ENCODE measurements at places on chromosomes 16 and 17.

DNA sequence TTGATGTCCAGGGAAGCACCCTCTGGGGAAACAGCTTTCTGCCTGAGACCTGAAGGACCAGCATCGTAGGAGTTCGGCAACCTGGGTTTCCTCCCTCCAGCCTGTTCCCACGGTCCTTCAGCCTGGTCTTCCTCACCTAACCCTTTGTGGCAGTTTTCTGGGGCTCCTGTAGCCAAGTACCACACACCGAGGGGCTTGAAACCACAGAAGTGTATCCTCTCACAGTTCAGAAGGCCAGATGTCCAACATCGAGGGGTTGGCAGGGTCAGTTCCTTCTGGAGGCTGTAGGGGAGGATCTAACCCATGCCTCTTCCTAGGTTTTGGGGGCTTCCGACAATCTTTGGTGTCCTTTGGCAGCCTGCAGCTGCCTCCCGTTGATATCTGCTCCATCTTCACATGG, 381.0 kb upstream of the TNRC6C start:
- no peak for DNase-seq

DNA sequence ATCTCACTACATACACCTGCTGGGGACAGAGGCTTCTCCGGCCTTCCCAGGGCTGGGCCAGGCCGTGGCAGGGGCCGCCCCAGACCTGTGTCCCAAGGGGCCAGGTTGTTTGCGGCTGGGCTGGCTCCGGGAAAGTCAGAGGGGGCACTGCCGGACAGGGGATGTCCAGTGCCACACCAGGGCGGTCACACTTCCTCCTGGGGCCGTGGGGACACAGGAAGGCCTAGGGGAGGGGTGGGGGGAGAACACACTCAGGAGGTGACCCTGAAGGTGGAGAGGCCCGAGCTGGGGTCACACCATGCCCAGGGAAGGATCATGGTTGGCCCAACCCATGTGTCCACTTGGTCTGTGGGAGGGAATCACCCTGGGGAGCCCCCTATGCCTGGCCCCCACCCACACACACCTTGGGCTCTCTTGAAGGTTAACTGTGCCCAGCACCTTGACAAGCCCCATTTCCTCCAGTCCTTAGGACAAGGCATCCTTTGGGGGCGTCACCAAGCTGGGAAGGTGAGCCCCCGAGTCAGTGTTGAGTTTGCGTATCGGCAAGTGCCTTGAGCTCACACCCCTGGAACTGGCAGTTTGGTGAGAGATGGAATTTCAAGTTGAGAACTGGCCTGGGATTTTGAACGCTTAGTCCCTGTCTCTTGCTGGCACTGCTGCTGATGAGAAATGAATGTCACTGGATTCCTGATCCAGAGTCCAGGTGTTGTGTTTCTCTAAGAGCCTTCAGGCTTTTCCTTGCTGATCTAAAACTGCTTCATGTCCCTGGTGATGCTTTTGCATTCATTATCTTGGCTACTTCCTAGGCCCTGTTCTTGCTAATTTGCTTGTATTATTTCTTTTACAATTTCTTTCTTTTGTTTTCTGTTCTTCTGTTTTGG, 7.7 kb upstream of the ACTG1 start:
- no peak for DNase-seq

GRCh38 chr16:22190081-22190775, 15.8 kb upstream of the EEF2K start:
- DNase-seq = peak; percentile 100

DNA sequence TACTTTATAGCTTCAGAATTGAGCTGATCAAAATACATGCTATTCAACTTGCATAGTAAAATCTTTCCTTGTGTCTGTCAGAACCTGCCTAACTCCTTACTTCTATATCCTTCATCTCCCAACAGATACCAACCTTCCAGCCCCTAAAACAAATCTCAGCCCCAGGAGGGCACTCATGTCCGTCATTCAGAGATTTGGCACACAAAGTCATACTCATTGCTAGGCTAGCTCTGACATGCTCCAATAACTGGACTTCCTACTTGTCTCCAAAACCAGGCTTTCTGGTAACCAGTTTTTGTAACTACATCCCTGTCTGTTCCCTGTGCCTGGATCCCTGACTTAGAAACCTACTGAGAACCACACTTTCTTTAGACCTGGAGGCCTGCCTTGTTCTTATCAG, 37.5 kb upstream of the DHX40 start:
- DNase-seq = no peak

GRCh38 chr17:42571435-42572225, 4.7 kb downstream of the MLX start:
- no peak for DNase-seq

- DNase-seq = no peak
These were observed 22.4 kb upstream of the PRM1 start for GRCh38 chr16:11303405-11304138.

GRCh38 chr16:28882551-28883160, 4.4 kb downstream of the ATP2A1 start:
- DNase-seq = no peak

- no peak for DNase-seq
These were observed 2.6 kb upstream of the HOXB5 start for GRCh38 chr17:48596000-48596734.

GRCh38 chr17:9940841-9941240, 35.8 kb upstream of the RCVRN start:
- no peak for DNase-seq

GRCh38 chr17:82300228-82300627, 17.2 kb downstream of the CD7 start:
- DNase-seq = no peak

DNA sequence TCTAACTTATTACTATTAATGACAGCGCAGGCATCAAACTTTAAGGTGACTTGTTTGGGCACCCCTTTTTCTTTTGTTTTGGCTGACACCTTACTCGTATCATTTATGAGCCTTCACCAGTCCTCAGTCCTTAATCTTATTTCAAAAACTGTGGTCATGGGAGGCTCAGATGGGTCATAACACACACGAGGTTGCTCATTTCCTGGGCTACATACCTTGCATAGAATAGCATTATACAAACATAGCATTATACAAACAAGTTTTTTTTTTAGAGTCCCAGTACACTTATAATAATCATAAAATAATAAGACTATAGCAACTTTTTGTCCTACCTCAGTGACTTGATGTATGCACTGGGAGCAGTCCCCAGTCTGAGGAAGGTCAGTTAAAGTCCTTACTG, 11.2 kb upstream of the ACSF2 start:
- no peak for DNase-seq

DNA sequence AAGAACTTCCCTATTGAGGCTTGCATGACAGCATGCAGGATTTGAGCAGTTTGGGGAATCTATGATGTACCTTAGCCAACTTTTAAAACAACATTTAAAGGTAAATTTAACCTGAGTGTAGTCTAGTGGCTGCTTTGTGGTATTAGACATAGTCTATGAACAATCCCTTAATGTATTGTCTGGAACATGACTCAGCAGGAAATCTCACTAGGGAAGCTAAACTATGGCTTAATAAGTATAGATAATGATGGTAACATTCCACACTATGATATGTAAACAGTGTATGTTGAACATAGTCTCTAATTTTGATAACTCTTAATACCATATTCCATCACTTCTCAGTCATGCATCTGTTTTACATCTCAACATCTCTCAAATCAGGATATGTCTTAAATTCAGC, 52.1 kb upstream of the SLC12A3 start:
- no peak for DNase-seq

DNA sequence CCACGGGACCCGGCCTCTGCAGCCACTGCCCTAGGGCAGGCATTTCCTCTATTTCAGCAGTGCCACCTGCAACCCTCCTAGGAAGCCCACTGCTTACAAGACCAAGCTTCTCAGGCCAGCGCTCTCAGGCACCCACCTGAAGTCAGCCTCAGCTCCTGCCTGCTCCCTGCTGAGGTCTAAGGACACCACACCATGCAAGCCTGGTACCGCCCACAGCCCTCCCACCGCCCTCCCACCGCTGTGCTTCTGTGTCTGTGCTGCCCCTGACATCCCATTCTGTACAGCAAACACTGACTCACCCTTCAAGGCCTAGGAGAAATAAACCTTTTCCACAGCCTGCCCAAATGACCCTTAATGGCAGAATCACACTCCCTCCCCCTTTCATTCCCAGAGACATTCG, 6.3 kb downstream of the CLUH start:
- DNase-seq = no peak

GRCh38 chr16:70444249-70445063, 5.6 kb upstream of the ST3GAL2 start:
- no peak for DNase-seq

DNA sequence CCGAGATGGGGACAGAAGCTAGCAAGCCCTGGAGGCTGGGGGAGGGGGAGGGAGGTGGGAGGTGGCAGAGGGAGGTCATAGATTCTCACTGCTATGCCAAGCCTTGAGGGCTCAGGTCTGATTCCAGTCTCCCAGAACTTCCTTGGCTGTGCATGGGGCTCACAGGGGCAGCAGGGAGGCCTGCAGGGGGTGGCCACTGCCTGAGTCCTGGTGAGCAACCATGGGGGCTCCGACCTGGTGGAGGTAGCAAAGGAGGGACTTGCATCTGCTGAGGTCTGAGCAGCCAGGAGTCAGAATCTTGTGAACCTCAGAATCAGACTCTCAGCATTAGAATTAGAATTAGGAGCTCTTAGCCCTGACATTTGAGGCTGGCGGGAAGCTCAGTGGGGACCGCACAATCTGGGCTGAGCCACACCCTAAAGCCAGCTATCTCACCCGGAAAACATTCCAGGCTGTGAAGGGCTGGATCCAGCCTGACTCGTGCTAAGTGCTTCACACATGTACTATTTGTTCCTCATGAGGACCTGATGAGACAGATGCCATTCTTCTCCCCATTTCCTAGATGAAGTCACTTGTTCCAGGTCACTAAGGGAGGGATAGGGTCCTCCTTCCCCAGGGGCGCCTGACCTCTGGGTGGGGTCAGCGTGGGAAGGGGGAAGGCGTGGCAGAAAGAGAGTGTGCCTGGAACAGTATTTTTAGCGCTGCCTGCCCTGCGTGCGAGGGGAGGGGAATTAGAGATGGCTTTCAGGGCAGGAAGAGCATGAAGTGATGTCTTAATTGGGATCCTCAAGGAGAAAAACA, 17.3 kb upstream of the KCNJ12 start:
- no peak for DNase-seq

DNA sequence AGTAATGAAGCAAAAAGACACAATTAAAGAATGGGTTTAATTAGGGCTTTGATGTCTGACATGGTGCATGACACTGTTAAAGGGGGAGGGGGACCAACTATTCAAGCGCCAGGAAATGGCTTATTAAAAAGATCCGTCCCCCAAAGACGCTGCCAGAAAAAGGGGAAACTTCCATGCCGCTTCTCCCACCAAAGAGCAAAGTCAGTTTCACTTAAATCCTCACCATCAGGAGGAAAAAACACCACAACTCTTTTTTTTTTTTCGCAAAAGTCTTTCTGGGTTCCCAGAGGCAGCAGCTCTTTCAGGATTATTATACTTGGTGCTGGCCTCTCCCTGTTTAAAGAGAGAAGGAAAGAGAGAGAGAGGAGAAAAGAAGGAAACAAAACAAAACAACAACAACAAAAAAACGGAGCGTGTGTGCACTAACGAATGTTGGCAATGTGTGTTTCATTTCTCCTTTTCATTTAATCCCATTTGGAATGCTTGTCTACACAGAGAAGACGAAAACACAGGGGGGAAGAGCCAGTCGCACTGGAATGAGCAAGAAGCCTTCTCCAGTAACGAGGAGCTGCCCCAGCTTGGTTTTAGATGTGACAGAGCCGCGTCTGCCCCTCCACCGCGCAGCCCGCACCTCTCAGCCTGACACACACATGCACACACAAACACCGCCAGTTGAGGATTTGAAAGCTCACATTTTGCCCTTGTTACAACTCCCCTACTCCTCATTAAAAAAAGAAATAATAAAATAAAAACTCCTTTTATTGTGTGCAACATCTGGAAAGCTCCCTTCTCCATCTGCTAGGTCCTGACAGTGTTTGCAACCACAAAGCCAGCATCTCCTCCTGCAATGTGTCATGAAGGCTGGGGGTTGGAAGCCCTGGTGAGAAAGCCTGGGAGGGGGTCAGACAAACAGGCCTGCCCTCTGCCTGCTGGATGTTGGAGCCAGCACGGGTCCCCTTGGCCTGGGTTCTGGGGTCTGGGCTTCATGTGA, 32.7 kb upstream of the AXIN2 start:
- no peak for DNase-seq

DNA sequence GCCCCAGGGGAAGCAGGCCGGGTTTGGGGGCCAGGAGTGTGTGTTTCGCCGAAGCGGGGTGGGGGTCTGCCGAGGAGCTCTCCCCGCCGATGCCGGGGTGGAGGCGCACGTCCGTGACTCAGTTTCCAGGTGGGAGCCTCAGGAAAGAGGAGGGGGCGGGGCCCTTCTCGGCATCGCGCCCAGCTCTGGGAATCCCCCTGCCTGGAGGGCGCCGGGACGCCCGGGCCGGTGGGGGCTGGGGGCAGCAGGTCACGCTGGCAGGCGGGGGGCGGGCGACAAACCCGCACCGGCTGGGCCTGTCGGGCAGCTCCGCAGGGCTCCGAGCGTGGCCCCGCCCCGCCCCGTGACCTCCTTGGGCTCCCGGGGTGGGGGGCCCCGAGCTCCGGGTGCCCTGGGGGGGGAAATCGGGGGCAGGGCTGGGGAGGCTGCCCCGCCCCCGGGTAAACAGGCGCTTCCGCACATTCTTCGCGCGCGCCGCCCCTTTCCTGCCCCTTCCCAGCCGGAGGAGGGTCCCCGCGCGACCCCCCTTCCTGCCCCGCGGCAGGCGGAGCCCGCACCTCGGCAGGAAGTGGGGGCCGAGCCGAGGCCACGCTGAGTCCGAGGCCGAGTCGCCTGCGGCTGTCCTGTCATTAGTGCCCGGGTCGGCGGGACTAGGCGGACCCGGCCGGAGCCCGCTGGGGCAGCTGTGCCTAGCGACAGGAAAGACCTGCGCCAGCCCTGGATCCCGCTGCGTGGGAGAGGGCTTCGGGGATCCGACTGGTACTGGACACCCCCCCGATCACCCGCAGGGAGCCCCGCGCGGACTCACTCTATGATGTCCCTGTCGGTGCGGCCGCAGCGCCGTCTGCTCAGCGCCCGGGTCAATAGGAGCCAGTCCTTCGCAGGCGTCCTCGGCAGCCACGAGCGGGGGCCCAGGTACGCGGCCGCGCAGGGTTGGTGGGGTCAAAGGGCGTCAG, 9.3 kb downstream of the RIPOR1 start:
- no peak for DNase-seq

- DNase-seq = no peak
These were observed 221.2 kb downstream of the NTN1 start for GRCh38 chr17:9242497-9242881.

DNA sequence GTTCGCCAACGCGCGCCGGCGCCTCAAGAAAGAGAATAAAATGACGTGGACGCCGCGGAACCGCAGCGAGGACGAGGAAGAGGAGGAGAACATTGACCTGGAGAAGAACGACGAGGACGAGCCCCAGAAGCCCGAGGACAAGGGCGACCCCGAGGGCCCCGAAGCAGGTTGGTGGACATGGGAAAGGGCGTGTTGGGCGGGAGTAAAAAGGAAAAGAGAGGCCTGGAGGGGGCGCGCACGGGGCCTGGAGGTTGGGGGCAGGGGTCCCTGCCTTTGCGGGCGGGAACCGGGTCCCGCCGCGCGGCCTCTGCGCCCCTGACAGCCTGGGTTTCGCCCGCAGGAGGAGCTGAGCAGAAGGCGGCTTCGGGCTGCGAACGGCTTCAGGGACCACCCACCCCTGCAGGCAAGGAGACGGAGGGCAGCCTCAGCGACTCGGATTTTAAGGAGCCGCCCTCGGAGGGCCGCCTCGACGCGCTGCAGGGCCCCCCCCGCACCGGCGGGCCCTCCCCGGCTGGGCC, 2.1 kb downstream of the IRX5 start:
- DNase-seq = no peak

GRCh38 chr17:76986365-76986764, 118.2 kb downstream of the MGAT5B start:
- no peak for DNase-seq

GRCh38 chr16:28063591-28064061, at the start of gene GSG1L:
Gene GSG1L (minus strand): TSS chr16:28063714. CDS start chr16:28063424, 290 bp downstream.
- DNase-seq = no peak

GRCh38 chr17:36511216-36511615, 23.5 kb downstream of the MYO19 start:
- no peak for DNase-seq
